ENCODE measurements at places on chromosomes 5 and 9. TPM values are rescaled to one million over a fixed set of nuclear protein-coding genes. Genes with fewer than 3 reads are reported as not detected.

Gene TMOD1
- total RNA-seq, result 1.4 TPM

Gene RGP1
- total RNA-seq, result 12.0 TPM

Gene NUTM2F
- total RNA-seq, result not detected

- DNase-seq, result peak; percentile 14
These were observed 215.8 kb downstream of the MELK start for GRCh38 chr9:36788534-36788933.

DNA sequence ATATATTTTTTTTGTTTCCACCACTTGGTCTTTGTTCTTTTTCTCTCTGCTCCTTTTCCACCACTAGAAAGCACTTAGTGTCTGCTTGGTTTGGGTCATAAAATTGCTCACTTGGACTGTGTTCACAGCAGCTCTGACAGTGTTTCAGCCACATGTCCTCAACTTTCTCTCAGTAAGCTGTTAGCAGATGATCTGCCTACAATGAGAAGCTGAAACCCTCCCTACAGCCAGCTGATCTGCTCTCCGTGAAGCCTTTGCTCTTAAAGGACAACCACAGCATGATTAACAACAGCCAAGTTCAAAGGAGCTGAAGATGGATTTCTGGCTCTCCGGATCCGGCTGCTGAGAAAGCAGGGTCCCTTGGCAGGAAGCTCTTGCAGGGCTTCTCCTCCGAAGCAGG, 31.6 kb downstream of the PRLR start:
- no peak for DNase-seq

DNA sequence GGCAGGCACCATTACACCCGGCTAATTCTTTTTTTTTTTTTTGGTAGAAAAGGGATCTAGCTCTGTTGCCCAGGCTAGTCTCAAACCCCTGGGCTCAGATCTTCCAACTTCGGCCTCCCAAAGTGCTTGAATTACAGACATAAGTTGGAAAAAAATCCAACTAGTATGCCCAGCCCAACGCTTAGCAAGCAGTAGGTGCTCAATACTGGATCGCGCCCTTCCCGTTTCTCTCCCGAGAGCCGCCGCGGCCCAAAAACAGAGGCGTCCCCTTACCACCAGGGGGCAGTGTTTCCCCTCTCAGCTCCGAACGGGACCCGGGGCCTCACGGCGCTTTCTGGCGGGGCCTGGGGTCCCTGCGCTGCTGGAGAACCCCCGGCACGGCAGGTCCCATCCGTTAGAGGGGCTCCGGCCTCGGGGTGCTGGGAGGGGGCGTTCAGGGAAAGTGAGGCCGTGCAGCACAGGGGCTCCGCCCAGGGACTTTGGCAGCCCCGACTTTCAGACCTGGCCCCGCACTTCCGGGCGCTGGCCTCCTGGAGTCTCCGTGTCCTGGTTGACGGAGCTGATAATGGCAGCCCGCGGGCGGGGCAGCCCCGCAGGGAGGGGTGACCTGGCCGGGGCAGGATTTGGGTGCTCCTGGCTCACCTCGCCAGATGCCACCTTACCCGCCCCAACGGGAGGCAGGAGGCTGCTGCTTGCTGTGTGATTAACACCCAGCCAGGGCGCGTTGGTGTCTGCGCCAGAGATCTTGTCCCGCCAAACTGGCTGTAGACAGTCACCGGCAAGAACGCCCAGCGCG, 15.2 kb downstream of the PTGES start:
- peak; percentile 92 for DNase-seq

DNA sequence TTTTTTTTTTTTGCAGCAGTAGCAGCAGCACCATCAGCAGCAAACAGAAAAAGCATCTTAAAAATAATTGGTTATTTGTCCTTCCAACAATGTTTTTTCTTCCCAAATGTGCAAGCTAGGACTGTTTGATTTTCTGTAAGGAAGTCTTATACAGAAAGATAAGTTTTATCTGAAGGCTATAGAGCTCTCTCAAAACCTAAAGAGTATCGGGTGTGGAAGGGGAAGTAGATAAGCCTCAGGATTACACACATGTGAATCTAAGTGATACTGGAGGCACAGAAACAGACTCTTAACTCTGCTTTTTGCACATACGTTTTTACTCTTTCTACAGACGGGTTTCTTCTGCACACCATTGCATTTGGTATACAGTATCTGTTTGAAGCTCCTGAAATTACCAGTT, 184.4 kb upstream of the FTMT start:
- no peak for DNase-seq

Gene EPB41L4A
- not detected for total RNA-seq

DNA sequence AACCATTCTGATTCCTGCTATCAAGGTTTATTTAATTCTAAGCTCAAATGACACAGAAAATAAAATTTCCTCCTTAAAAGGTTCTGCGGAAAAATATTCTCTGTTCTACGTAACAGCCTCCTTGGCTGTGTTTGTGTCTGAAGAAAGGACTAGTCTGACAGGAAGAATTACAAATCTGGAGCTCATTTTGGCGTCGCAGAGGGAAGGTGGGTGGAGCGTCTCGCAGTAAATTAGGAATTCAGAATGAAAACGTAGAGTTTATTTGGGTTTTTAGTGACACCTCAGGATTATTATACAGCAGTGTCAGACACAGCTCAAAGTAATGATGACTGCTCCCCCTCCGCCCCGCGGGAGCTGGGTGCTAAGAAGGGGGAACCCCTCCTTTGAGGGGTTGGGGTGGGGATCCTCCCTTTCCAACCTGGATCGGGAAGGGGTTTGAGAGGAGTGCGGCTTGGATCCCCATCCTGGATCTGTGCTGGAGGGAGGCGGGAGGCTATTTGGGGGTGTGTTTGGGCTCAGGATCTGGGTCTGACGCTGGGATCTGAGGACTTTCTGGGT, 933 bp upstream of the TGFBR1 start:
- DNase-seq, result peak; percentile 51

Gene CFAP157
- not detected for total RNA-seq

Gene C9
- not detected for total RNA-seq

DNA sequence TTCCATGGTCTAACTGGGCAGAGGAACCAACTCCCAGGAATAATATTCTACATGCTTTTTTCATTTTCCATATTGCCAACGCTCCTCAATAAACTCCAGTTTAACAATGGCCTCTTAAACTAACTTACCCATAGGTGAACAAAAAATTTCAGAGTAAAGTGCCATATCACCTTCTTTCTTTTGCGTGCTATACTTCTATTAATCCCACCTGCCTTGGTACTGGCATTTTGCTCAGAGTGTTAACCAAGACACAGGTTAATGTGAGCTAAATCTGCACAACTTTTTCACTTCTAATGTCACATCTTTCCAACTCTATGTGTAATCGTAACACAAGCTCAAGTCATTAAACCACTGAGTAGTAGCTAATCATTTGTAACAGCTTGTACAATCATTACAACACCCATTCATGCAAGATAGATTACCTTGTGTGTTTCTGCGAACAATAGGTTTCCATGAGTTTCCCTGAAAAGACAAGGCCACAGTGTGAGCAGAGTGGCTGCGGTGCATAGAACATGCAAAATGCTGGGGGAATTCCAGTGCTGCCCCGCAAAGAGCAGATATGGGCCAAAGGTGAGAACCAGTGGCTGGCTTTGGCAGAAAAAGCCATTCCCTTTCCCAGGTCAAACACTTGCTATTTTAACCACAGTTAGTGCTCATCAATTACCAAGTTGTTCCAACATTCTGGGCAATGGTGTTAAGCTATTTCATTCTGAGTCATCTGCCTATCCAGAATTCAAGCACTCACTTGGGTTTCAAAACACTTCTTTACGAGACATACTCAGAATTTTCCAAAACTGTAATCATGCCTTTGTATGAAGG, 42.8 kb downstream of the TIMD4 start:
- DNase-seq, result peak; percentile 89

- no peak for DNase-seq
These were observed 163.3 kb downstream of the AUH start for GRCh38 chr9:91198405-91198804.

DNA sequence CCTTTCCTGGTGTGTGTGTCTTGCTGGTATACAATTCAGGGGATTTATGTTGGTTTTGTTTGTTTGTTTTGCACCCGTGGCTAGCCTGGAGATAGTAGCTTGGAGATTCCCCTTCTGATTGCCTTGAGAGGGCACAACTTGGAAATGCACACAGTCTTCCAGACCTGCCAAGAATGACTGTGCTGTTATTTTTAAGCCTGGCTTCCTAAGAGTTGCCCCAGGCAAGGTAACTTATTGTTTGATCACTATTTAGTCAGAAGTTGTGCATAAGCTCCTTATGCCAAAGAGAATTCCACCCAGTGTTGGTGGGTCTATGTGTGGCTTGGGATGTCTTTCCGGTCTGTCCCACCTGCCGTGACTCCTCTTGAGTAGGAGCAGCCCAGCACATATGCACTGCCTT, 421.9 kb upstream of the KCNN2 start:
- DNase-seq, result no peak

Gene FAM200C
- total RNA-seq, result 0.93 TPM

GRCh38 chr5:58114324-58114723, 345.6 kb downstream of the PLK2 start:
- DNase-seq, result no peak

DNA sequence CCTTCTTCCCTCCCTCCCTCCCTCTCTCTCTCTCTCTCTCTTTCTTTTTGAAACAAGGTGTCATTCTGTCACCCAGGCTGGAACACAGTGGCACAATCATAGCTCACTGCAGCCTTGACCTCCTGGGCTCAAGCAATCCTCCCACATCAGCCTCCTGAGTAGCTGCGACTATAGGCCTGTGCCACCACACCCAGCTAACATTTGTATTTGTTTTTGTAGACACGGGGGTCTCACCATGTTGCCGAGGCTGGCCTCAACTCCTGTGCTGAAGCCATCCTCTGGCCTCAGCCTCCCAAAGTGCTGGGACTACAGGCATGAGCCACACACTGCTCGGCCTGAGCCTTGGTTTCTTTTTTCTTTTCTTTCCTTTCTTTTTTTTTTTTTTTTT, 45.8 kb downstream of the PLPP7 start:
- no peak for DNase-seq

GRCh38 chr5:22757776-22758175, 95.4 kb downstream of the CDH12 start:
- no peak for DNase-seq

Gene TAL2
- not detected for total RNA-seq

DNA sequence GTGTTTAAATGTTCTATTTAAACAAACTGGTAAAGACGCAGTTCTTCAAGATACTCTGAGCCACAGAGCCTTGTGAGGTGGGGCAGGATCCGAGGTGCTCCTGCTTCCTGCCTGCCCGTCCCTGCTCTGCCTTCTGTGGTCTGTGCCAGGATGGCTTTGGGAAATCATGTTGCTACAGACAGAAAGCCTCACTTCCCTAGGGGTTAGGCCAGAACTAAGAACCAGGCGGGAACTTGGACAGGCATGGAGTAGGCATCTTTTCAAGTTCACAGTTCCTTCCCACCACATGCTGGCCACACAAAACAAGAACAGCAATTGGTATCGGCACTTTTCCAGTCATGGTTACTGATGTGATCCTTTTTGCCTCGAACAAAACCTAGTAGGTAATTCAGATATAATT, 67.7 kb upstream of the SPOCK1 start:
- DNase-seq, result no peak

DNA sequence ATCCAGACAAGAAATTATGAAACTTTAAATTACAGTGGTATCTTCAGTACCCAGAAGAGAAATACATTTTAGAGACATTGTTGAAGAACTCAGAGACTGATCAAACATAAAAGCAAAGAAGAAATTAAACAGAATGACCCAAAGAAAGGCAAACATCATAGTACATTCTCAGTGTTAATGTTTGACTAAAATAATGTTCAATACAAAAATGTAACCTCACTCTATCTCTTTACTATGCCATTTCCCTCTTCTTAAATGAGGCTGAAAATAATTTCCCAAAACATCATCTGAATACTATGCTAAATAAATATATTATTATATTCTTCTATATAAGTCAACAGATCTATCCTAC, 22.8 kb downstream of the TMEM161B start:
- no peak for DNase-seq

GRCh38 chr9:130927995-130928900, 10.8 kb downstream of the FIBCD1 start:
- DNase-seq, result no peak

GRCh38 chr5:30604648-30605262, 588.7 kb upstream of the CDH6 start:
- DNase-seq, result no peak

Gene FOXD4
- total RNA-seq, result not detected

- DNase-seq, result no peak
These were observed 586.2 kb upstream of the PTGER4 start for GRCh38 chr5:40093550-40093949.

DNA sequence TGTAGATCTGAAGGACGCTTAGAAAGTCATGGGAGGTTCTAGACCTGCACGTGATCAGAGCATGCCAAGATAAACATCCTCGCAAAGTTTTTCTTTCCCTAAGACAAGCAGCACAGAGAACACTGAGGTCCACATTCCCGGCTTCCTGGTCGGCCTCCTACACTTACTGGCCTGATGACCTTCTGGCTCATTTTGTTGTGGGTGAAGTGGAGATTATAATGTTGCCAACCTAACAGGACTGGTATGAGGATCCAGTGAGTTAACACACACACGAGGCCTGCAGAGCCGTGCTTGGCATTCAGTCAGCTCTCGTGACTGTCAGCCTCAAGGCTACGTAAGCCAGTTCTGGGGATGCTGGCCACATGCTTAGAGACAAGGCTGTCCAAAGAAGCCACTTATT, 186.0 kb downstream of the TENT4A start:
- no peak for DNase-seq

DNA sequence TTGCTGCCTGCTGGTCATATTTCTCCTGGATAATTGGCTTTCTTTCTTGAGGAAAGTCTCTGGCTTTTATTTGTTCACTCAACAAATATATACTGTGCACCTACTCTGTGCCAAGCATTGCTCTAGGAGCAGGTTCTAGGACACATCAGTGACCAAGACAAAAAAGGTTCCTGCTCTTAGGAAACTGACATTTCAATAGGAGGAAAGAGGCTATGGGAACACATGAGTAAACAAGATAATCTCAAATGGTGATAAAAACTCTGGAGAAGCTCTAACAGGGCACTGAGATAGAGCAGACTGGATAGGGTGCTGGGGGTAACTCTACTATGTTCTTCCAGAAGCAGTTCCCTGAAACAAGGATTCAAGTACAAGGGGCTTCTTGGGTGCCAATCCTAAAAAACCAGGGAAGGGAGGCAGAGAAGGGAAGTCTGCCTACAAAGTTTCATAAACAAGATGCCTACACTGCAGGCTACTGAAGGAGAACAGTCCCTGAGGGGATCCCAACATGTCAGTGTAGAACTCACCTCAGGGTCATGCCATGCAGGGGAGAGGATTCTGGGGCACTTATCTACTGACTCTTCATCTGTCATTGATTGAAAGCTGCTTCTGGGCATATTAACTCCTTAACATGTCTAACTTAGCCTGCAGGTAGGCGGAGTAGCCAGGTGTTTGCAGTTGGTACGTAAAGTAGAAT, 181.3 kb downstream of the GRIA1 start:
- DNase-seq, result no peak

Gene PPIC
- not detected for total RNA-seq

- no peak for DNase-seq
These were observed 17.3 kb downstream of the OLFM1 start for GRCh38 chr9:135104761-135105160.

Data from activated naive CD4-positive, alpha-beta T cell treated with anti-CD3 and anti-CD28 coated beads for 36 hours (primary cell).